Stimulated activated CD4-positive, alpha-beta T cell treated with anti-CD3 and anti-CD28 coated beads, Interleukin-1b, Interleukin-23, amount 100 ng/mL, for 1 hour (primary cell): ENCODE measurements at places on chromosomes 13 and 19.
A peak's percentile ranks its signal among the peaks of the same experiment; 100 is the strongest.

GRCh38 chr13:31908696-31909411, 122.7 kb upstream of the FRY start:
- DNase-seq: no peak

- no peak for DNase-seq
Measured at GRCh38 chr13:37141011-37141410, 35.5 kb upstream of the CSNK1A1L start.

- DNase-seq: no peak
Measured at GRCh38 chr13:35499676-35500075, 23.2 kb upstream of the MAB21L1 start.

- DNase-seq: no peak
Measured at GRCh38 chr13:99516153-99516929, 15.1 kb downstream of the TM9SF2 start.

DNA sequence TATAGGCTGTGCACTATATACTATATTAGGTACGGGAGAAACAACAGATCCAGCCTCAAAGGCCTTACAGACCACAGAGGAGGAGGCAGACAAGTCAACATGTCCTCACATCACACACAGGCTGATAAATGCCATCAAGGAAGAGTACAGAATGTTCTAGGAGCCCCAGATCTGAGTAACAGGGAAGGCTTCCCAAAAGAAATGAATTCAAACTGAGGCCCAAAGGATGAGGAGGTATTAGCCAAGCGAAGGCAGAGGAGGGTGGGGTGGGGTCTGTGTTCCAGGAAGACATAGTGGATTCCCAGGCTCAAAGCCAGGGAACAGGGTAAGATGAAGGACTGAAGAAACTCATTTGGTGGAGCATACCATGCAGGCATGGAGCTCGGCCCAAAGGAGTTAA, 55.1 kb downstream of the RXFP2 start:
- no peak for DNase-seq

DNA sequence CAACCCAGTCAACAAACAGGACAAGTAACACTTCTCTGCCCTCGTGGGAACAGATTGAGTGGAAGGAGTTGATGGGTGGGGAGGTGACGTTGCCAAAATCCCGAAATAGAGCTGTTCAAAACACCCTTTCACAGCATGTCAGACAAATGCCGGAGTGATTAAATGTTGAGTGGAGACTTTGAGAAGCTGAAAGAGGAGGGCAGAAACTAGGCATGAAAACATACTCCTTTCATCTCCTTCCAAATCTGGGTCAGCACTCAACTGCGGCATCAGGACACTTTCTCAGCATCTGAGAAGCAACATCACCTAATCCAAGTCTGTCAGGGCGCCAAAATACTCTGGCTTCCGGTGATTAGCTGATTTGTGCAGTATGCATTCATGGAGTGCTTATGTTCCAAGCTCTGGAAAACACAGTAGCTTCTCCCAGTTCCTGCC, 51.5 kb upstream of the MRI1 start:
- DNase-seq: no peak

- DNase-seq: no peak
Measured at GRCh38 chr19:42253245-42254088, 1.5 kb downstream of the ERF start.

DNA sequence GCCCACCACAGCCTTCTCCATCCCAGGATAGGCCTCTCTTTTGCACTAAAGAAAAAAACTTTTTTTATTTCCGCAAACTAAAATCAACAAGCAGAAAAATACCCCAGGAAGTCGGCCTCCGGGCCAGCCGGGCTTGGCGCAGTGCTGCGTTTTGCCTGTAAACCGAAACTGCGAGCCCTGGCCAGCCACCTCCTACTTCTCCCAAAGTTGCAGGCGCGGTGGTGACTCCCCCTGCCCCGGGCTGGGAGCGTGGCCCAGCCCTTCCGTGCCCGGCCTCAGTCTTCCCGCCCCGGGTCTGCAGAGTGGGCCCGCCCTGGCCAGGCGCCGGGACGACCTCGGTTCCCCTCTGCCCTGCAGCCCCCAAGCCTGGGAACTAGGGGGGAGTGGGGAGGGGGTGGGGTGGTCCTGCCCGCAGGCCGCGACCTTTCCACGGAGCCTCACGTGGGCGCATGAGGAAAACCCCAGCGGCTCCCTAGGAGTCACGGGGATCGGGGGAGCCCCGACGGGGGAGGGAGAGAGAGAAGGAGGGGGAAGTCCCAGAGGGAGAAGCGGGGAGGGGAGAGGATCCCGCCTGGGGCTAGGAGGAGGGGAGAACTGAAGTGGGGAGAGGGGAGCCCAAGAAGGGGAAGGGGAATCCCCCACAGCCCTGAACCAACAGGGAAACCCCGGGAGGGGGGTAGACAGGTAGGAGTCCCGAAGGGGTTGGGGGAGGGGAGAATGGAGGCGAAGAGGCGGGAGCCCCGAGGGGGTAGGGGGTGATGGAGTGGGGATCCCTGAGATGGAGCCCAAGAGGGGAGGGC, 3.0 kb downstream of the GADD45B start:
- peak; percentile 60 for DNase-seq

GRCh38 chr19:35330475-35330874, 1.5 kb downstream of the CD22 start:
- no peak for DNase-seq
